ENCODE measurements at places on chromosomes 6 and 20.

DNA sequence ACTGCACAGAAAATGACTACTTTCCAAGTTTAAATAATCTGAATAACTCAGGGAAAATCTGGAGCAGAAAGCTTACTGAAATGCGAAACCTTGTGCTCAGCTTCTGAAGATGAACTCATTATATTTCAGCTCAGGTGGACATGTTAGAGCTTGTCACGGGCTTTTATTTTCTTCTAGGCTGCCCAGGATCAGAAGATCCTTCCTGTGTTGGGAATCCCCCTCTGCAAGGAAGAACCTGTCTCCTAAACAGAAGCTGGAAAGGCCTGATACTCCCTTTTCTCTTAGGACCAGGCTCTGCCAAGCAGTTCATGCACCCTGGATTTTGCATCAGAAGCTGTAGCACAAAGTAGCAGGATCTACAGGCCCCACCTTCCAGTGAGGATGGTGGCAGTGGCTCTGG lies 5.1 kb upstream of the SLC2A12 start:
- DNase-seq, result no peak

DNA sequence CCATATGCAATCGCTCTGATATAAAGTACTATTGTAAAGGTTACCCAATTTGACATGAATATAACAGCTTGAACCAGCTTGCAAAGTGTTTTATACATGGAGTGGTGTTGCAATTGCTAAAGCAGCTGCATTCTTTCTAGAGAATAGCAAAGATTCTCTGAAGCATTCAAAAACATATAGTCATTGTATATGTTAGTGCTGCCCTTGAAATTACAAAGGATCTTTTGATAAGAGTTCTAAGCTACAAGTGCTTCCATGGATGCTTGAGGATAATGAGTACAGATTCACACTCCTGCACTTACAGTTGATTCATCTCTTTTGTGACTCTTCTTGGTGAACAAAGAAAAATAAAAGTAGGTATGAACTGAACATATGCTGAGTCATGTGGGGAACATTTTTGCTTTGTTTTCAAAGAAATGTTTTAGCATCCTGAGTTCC lies 175.7 kb downstream of the ALDH8A1 start:
- DNase-seq, result no peak

DNA sequence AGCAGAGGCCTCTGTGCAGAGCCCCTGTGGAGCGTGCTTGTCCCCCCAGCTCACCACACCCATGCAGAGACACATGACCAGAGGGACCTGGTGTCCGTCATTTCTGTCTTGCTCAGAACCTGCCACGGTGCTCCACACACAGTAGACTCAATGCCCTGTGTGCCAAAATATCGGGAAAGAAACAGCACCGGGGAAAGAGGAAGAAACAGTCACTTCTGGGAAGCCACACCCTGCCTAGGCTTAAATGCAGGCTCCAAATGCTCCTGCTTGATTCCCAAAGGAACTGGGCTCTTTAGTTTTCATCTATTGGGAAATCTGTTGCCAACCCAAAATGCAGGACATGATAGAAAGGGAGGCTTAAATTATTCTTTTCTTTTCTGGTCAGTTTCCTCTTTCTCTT lies 503.9 kb downstream of the CD83 start:
- DNase-seq, result no peak

DNA sequence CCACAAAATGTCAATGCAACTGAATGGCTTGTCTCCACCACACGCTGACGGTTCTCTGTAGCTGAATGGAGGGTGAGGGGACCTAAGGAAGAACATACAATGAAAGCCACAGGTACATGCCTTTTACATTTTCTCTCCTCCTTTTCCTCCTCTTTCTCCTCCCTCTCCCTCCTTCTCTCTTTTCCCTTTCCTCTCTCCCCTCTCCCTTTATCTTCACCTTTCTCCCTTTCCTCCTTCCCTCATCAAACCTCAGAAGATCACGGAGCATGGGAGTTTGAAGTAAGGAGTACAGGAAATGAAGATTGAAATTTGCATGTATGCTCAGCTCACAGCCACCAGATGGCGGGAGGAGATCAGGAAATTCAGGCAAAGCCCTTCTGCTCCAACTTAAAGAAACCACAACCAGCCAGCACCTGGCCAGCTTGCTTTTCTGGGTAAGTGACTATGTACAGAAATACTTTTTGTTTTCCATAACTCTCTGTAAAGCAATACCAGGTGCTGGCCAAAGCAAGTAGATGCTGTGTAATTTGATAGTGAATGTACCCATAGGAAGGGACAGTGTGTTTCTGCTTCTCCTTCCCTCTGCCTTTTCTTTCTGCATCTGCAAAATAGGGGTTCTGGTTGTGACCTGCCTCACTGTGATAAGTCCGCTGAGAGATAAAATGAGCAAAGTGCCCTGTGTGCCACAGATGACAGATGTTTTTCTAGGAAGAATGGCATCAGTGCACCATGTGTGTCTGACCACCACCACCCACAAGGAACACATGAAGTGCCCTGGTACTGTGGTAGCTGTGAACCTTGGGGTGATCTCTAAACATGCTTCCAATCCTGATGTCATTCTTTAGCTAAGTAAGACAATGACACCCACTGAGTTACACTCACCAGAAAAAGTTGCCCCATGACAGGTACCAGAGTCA lies 18.6 kb upstream of the FOXO3 start:
- DNase-seq, result peak; percentile 60

DNA sequence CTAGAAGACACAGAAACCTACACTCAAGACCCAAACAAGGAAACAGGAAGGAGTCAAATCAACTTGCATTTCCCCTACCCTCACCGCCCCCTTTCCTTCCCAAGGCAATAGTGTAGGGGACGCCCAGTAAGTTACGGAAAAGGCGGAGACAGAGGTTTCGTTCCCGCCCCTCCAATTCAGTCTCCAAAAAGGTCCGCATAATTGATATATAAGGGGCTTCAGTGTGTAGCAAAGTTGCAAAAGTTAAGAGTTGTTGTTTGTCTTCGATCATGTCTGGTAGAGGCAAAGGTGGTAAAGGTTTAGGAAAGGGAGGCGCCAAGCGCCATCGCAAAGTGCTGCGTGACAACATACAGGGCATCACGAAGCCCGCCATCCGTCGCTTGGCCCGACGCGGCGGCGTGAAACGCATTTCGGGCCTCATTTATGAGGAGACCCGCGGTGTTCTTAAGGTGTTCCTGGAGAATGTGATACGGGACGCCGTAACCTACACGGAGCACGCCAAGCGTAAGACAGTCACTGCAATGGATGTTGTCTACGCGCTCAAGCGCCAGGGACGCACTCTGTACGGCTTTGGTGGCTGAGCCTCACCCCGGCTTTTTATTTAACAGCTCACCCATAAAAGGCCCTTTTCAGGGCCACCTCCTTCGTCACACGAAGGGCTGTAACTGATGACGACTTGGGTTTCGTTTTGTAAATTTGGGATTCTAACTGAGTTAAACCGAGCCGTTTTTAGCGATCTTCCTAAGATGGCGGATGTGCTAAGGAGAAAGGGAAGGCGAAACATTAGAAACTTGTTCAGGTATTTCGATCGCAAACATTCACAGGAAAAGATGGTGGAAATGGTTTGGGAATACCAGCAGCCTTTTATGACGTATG lies 124.6 kb upstream of the BTN3A2 start:
- peak; percentile 84 for DNase-seq

GRCh38 chr6:149342525-149342924 lies 25.0 kb downstream of the TAB2 start:
- DNase-seq, result peak; percentile 52

DNA sequence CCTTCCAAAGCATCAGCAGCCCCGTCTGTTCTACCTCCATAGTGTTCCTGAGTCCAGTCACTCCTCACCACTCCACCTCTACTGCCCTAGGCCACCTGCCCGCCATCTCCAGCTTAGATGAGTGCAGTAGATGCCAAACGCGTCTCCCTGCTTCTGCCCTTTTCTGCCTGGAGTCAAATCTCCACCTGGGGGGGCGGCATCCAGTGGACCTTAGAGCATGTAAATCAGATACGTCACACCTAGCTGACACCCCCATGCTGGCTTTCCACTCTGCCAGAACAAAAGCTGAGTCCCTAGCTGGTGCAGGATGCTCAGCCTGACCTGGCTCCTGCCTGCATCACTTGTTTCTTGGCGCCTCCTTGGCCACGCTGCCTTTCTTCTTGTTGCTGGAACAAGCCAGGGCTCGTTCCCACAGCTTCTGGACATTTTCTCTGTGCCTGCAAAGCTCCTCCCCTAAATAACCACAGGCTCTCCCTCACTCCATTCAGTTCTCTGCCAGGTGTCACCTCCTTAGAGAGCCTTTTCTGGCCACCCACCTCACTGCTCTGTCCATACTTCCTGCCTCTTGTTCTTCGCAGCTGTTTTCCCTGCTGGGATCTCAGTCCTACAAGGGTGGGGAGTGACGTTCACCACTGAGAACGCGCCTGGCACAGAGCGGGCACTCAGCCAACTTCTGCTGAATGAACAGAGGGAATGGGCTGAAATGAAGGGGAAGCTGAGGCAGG lies 5.8 kb downstream of the DDR1 start:
- no peak for DNase-seq

- no peak for DNase-seq
These were observed 382.5 kb downstream of the TAF4 start for GRCh38 chr20:61682996-61683681.

DNA sequence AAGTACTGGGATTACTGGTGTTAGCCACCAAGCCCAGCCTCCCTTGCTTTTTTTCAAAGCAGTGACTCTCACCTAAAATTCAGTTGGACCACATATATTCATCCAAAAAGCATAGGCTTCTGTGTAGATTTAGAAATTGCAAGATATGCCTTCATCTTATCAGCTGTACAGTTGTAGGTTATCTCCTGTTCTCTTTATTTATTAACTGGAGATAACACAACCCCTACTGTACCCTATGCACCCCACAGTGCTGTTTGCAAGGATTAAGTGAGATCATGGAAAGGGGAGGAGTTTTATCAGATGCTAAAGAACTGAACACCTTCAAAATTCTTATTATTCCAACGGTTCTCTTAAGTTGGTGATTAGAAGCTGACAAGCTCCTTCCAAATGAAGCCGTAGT lies 164.4 kb upstream of the JARID2 start:
- DNase-seq, result no peak

DNA sequence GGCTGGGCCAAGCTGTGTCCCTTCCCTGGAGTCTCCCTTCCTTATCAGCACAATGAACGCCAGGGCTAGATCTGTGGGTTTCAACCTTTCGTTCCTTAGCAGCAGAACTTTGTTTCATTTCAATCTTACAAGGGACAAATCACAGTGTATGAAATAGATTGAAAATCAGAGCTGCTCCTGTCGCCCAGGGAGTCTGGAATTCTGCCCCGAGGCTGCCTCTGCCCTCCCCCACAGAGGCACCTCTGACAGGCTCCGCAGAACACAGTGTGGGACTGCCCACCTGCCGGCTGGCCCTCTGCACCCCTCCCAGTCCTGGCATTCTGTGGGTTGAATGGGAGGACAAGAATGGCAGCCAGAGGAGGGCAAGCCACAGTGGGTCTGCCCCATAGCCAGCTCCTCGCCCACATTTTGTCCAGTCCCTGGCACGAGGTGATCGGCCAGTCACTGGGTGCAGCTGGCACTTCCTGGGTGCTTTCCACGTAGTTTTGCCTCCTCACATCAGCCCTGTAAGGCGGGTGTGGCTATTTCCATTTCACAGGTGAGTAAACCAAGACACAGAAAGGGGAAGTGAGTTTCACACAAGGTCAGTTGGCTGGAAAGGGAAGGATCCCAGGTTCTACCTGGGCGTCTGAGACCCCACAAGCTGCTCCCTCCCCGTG lies 26.1 kb downstream of the MANBAL start:
- no peak for DNase-seq

DNA sequence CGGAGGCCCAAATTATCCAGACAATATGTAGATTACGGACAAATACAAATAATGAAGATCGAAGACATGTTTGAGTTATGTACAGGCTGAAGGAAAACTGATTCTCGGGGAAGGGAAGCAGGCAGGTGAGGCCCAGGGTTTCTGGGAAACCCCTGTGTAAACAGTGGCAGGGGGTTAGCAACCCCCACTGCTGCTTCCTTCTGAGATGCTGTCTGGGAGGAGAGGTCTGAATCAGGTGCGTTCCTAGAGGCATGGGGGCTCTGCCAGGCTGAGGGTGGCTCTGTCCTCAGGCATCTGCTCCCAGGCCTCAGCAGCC lies 7.2 kb upstream of the MDGA1 start:
- no peak for DNase-seq

DNA sequence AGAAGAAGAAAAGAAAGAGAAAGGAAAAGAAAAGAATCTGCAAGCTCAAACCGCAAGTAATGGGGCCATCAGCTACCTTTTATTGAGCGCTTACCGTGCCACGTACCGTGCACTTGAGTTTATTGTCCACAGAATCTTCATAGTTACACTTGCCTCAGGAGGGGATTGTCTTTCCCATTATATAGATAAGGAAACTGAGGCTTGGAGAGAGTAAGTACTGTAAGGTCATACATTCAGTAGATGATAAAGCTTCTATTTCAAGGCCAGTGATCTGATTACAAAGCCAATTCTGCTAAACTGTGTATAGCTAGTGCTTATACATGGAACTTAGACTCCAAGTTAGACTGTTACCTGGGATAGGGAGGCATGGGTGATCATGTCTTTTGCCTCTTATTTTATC lies 110.4 kb upstream of the IYD start:
- DNase-seq, result no peak

DNA sequence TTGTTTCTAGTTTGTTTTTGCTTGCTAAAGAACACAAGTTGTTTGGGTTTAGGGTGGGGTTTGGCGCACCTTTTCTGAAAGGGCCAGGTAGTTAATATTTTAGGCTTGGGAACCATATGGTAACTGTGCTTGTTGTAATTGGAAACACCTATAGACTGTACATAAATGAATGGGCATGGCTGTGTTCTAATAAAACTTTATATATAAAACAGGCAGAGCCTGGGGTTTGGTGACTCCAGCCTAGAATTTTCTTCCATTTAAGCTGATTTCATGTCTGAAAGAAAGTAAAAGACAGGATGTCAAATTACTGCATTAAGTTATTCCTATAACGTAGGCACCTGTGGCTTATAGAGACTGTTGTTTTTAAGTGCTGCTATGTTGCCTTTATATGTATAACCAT lies 36.1 kb upstream of the MAPK13 start:
- DNase-seq, result no peak

- no peak for DNase-seq
These were observed 23.6 kb downstream of the CDS2 start for GRCh38 chr20:5150226-5151076.

DNA sequence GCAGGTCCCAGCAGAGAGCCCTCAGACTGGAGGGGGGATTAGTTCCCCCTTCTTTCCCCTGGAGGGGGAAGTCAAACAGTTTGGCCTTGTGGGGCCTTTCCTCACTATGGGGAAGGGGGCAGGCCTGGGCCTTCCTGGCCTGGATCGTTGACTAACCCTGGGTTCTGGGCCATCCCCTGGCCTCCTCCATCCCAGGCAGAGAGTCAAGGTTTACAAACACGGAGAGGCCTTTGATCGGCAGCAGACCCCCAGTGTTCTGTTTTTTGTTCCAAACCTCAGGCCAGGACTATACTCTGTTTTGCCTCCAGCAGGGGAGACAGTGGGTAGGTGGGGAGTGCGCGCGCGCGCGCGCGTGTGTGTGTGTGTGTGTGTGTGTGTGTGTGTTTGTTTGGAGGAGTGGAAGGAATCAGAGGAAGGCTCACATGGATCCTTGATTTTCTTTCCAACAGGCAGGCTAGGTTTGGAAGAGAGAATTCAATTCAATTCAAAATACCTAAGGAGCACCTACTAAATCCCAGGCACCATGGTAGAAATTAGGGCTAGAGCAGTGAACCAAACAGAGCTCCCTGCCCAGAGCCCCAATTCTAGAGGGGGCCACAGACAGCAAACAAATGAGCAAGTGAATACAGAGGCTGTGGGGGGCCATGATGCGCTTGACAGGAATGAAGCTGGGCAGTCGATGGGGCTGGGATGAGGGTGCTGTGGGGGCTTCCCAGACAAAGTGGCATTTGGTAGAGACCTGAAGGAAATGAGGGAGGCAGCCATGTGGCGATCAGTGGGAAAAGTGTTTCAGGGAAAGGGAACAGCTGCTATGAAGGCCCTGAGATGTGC lies 14.8 kb downstream of the TP53RK start:
- DNase-seq, result no peak

GRCh38 chr6:107740496-107741190 lies 83.5 kb downstream of the SCML4 start:
- DNase-seq, result no peak

All from inflammatory macrophage (primary cell).